ENCODE measurements at places on chromosomes 2 and 18.

GRCh38 chr18:78768221-78768620 is 211.4 kb upstream of the SALL3 start:
- peak; percentile 20 for DNase-seq

GRCh38 chr2:239793086-239793485 is 232.1 kb downstream of the NDUFA10 start:
- DNase-seq: no peak

GRCh38 chr18:76678248-76678647 is 144.1 kb upstream of the ZNF236 start:
- DNase-seq: no peak

DNA sequence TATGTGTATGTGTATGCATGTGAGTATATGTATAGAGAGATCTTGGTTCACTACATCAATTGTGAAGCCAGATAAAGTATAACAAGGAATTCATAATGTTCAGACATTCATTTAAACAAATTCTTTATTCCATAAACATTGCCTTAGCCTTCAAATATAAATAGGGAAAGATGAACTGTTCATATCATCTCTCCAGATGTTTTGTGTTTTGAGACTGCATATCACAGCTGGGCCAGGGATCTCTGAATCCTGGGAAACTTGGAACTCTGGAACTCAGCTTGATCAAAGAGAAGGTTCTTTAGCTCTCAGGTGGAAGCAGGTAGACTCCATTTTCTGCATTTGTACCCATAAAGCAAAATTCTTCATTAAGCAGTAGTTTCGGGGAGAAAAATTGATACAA is 272.6 kb upstream of the ETAA1 start:
- DNase-seq: no peak

DNA sequence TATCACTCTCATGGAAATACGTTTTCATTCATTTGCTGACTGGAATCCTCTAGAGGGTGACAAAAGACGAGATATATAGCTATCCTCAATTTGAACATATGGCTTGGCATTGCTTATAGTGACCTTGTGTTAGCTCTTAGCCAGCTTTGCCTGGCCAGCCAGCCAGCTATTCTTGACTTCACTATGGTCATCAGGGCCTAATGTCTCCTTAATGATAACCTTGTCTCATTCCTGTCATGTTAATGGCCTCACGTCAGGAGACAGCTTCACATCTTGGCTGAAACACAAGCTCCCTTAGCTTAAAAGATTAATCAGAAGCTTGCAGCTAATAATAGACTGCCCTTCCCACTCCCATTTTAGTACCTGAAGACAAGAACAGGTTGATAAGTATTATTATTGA is 1517.5 kb upstream of the PIK3C3 start:
- DNase-seq: no peak

DNA sequence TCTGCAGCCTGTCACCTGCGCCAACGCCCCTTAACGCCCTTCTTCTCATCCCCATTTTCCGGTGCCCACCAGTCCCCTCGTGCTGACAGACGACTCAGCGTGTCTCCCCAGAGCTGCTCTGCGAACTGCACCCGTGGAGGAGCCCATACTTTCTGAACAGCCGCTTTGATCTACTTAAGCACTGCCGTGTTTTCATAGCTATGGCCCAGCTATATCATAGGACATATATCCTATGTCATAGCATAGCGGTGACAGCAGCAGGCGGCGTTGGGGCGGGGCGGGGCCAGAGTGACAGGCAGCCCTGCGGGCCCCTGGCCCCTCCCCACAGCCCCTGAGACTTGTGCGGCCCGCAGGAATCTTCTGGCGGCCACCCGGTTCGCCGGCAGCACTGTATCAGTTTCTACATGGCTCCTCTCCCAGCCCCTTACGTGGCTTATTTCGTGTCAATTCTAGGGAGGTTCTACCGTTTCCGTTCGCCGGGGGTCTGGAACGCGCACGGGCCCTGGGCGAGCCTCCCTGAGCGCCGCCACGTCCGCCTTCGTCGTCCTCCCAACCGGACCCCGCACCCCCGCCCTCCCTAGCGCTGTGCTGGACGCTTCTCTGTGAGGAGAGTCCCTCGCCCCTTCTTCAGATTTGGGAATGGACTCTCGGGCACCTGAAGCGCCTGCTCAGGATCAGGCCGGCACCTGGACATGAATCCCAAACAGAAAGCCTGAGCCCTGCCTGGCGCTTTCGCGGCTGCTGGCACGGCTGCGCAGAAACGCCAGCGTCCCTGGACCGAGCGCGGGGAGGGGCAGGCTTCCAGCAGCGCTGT is 35.4 kb downstream of the PTPN18 start:
- peak; percentile 55 for DNase-seq

DNA sequence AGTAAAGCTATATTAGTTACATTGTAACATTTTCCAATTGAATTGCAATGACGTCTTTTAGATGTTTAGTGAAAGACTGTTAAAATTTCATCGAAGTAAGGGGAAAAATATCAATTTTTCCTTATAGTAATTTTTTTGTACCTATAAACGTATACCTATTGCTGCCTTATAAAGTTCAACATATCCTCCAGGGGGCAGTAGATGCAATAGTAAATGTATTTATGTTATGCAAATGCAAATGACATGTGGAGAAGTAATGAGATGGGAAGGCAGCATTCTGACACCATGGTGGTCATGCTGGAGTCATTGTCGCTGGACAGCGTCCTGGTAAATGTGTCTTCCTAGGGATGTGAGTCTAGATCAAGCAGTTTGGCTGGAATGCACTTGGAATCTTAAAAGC is 38.7 kb downstream of the MSTN start:
- peak; percentile 73 for DNase-seq

- DNase-seq: peak; percentile 26
Observed at GRCh38 chr2:157771234-157771633, 104.9 kb downstream of the ACVR1 start.

GRCh38 chr18:46372670-46373069 is 268.5 kb downstream of the HAUS1 start:
- DNase-seq: no peak

- no peak for DNase-seq
Observed at GRCh38 chr2:186575302-186575701, 14.6 kb upstream of the ITGAV start.

- DNase-seq: peak; percentile 74
Observed at GRCh38 chr18:55317864-55318263, 270.1 kb downstream of the TCF4 start.

DNA sequence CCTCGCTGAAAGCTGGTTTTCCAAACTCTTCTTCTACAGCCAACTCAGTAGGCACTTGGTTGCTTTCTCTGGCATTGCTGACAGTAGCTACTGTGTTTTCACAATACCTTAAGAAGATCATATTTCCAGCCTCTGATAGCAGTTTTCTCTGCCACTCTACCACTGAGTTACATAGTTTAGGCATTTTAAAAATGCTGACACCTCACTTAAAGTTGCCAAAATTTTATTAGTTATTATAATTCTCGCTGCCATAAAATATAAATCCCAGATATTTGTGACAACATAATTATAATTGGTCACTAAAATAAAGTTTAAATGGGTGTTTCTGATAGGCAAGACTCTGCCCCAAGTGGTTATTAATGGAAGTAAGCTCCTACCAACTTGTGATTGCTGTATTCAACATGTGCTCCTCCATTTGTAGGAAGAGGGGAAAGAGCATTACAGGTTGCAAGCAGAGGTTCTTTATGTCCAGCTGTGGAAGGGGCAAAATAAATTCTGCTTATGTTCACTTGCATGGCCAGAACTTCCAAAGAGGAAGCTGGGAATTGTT is 1202.8 kb downstream of the CNTNAP5 start:
- DNase-seq: no peak

DNA sequence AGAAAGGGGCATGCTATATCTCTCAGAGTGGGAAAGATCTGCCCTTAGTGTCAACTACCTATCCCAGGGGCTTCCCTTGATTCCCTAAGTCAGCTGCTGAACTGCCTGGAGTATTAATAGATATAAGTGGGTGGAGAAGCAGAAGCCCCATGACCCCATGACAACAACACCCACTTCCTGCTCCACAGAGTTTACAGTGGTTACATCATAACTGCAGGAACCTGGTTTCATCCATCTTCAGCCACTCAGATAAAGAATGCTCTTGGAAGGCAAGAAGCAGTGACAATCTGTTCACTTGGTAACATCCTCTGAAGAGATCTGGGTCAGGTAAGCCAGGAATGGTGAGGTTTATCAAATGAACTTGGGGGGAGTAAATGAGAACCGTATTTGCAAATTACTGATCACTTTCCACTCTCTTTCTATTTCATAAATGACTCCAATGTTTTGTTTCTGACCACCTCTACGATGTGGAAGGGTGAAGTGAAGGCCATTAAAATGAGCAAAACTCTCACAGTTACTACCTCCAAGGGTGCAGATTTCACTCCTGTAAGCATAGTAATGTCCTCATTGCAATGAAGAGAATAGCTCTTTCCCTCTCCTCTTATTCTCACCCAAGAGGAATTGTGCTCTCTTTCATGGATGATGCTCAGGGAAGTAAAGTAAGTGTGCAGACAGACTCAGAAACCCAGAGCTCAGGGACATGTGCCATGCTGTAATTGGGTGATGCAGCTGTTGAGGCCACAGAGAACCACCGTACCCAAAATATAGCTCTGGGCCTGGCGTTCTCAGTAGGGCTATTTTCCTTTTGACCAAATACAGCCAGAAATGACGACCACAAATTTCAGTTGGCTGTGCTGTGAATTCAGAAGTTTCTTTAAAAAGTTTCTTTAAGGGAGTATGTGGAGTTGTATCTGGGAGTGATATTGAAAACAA is 192.8 kb upstream of the APCDD1 start:
- DNase-seq: no peak

GRCh38 chr2:238897122-238897880 is 49.4 kb downstream of the TWIST2 start:
- DNase-seq: no peak

DNA sequence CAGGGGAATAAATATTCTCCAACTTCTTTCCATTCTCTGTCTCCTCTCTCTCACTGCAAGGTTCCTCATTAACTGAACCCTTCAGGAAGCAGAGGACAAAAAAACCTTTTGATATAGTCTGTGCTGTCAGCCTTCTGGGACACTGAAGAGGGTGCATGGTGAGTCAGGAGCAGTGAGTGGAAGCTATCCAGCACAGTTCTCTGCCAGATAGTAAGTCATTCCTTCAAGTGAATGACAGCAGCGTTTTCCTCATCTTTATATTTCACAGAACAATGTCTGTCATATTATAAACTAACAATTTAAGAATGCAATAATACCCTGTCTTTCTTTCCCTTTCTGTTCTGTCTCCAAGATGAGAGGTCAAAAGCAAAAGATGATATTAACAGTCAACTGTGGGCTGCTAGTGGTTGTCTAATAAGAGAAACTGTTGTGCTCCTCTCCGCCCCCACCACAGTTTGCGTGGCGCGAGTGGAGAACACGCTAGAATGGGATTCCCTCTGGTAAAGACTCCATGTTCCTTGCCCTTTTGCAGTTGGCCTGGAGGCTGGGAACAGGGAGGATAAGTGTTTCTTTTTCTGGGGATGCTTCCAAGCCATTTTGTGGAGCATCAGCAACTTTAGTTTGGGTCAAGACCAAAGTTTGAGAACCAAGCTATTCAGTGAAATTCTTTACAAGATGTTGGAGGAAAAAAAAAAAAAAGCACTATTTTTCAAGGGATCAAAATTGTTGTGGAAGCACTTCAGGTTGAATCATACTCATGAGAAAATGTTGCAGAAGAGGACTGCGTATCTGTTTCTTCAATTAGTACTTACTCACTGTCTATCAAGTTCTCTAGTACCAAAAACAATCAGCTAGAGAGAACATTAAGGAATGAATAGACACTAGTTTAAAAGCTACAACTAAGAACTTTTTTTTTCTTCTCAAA is 430.2 kb downstream of the SETBP1 start:
- DNase-seq: no peak

DNA sequence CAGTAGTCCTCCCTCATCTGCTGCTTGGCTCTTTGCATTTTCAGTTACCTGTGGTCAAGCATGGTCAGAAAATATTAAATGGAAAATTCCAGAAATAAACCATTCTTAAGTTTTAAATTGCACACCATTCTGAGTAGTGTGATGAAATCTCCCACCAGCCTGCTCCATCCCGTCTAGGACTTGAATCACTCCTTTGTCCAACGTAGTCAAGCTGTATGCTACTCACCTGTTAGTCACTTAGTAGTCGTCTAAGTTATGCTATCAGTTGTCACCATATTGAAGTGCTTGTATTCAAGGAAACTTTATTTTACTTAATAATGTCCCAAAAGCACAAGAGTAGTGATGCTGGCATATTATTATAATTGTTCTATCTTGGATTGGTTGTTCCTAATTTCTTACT is 172.5 kb downstream of the FIGN start:
- DNase-seq: no peak

GRCh38 chr2:239472235-239472775 is 71.5 kb upstream of the HDAC4 start:
- peak; percentile 92 for DNase-seq

DNA sequence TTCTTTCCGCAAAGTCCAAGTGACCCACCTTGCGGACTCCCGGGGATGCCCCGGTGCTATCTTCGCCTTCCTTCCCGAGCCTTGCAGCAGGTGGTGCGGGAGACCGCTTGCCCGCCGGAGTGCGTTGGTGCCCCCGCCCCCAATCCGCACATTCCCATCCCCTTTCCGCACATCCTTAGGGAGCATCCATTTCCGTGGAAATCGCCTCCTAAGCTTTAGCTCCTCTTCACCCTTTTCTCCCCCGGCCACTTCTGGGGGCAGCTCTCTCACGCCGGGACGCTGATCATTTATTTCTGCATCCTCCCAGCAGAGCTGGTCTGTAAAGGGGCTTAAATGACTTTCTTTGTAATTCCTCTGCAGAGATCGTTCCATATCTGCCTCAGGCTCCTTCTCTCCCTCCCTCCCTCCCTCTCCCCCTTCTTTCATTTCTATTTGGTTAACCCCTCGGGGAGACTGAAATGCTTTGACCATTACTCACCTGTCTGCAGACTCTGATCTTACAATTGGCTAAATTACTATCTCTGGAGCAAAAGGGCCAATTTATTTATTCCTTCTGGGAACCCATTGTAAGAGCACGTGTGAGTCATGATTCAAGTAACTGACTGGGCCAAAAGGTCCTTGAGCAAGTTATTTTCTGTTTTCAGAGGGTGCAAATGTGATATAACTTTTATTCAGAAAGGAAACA is 1.3 kb upstream of the LYPD1 start:
- DNase-seq: no peak

DNA sequence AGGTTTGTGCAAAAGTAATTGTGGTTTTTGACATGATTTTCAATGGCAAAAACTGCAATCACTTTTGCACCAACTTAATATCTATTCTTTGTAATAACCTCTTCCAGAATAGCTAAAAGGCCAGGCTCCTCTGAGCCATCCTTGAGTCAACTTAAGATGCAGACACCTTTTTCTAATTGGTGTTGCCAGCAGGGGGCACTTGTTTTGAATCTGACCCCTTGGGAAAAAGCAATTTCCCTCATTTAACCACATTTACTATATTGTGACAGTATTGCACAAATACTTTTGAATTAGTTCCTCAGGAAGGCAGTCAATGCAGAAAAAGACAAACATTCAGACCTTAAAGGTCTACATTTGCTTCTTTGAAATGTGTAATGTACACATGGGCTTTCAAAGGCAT is 78.6 kb upstream of the GALNT5 start:
- no peak for DNase-seq

DNA sequence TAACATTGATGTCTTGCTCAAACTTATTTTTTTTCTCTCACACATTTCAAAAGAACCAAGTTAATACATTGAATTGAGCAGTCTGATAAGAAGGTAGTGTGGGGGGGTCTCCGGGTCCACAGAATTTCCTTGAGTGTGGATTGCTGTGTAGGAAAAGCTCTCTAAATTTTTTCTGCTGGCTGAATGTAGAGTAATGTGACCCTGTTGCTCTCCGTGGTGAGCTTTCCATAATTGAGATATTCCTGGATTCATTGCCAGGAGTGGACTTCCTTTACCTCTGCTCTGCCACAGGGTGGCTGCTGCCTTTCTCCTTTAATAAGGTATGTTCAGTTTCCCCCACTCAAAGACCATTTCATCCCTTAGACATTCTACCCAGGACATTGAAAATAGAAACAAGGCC is 50.9 kb downstream of the PKP4 start:
- DNase-seq: no peak
